ENCODE measurements at places on chromosomes 7 and 10. TPM values are rescaled to one million over a fixed set of nuclear protein-coding genes. Genes with fewer than 3 reads are reported as not detected.

DNA sequence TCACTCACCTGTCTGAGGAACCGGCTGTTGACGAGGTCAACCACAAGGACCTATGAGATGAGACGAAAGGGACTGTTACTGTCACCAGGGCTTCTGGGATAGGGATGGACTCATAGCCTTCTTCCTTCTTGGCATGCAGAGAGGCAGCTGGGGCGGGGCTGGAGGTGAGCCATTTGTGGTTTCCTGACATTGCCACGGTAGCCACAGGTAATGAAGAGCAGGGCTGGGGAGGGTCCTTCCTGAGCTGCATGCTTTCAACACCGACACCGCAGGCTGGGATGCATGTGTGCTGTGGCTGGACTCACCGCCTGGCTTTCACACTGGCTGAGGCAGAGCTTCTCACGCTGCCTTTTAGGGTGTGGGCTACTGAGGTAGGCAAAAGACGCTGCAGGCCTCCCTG lies 46.4 kb upstream of the MKRN1 start:
- no peak for DNase-seq

DNA sequence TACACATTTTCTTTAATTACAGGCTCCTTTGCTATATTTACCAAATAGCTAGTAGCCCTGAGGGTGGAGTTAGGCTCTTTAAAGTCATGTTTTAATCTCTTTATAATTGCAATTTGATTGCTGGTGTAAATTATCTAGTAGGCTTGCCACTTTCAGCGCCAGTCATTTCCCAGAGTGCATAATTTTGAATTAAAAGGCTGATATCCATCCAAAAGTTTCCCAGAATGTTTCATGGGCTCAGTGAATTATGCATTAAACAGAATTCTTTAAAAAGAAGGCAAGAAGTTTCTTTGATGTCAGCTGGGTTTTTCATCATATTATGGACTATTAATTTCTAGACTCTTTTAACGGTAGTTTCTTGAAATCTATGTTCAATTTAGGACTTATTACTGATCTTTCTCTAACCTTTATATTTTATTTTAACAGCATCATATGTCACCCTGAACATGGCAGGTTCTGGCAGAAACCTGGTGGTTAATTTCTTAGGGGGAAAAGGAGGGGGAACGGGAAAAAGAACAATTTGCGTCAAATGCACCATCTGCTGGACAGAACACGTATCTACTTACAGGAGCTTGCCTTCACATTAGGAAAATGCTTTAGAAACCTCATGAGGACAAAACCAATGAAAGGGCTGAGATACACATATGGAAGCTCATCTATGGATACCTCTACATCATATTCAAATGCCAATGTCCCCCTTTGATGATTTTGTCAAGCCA lies 171.1 kb downstream of the GRM3 start:
- DNase-seq = no peak

DNA sequence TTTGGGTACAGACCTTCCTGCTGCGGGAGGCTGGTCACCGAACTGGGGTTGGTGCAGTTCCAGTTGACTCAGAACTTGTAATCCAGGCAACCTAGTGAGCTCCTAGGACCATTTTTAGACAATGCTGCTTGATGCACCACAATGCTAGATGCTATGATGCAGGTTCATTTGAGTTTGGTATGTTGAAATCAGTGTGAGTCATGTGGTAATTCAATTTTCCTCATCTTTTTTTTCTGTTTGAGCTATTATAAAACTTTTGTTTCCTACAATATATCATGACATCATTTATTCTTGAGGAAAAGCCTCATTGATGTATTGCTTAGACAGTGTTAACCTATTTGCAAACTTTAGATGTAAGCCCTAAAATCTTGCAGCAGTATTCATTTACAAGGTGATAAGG lies 40.9 kb upstream of the MTPN start:
- no peak for DNase-seq

DNA sequence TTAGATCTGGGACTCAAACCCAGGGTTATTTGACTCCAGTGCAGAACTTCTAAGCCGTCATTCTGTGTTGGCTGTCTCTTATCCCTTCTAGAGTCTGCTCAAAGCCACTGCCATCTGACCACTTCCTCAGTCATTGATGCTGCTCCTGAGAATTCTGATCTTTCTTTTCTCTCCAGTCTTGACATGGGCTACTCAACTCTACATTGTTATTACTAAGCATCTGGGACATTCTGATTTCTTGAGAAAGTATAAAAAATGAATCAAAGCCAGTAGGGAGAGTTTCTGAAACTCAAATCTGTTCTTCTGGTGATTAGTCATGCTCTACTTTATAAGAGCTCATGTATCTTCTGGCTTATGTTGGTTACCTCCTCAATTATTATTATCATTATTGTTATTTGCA lies 48.7 kb downstream of the ANK3 start:
- no peak for DNase-seq

IGFBP3 gene
- 146 TPM for total RNA-seq

DNA sequence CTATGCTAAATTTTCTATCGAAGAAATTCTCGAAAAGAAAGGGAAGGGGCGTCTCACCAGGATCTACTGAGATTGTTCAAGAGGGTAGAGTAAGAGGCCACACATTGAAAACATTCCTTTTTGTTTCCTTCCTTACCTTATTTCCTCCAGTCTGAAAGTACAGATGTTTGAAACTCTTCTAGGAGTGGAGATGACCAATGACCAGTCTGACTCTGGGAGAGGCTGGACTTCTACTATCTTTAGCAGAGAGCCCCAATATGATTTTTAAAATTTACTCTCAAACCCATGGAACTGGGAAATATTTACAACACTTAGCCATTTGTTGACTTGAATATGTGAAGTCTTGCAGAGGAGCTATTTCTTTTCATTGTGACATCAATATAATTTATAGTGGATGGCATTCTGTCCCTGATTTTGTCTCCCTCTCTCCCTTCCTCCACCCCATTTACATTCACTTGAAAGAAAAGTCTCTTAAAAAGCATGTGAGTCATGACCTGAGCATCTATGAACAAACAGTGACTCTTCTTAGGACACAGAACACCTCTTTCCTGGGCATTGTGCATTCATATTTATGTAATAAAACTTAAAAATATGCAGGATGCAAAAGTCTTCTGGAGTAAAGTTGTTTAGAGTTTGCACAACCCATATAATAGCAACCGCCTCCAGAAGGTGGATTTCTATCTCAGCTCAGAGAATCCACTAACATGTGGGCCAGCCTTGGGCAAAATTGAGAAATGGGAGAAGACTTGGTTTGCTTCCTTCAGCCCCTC lies 31.2 kb upstream of the BMPER start:
- no peak for DNase-seq

GRCh38 chr10:43868952-43869351 lies 220.3 kb upstream of the ZNF32 start:
- DNase-seq = no peak

FAM24B gene
- total RNA-seq = 2.8 TPM

- no peak for DNase-seq
Observed at GRCh38 chr10:124532106-124532641, 70.6 kb downstream of the LHPP start.

SLC4A2 gene
- 85.2 TPM for total RNA-seq

GRCh38 chr10:116245156-116245555 lies 27.9 kb downstream of the GFRA1 start:
- no peak for DNase-seq

DNA sequence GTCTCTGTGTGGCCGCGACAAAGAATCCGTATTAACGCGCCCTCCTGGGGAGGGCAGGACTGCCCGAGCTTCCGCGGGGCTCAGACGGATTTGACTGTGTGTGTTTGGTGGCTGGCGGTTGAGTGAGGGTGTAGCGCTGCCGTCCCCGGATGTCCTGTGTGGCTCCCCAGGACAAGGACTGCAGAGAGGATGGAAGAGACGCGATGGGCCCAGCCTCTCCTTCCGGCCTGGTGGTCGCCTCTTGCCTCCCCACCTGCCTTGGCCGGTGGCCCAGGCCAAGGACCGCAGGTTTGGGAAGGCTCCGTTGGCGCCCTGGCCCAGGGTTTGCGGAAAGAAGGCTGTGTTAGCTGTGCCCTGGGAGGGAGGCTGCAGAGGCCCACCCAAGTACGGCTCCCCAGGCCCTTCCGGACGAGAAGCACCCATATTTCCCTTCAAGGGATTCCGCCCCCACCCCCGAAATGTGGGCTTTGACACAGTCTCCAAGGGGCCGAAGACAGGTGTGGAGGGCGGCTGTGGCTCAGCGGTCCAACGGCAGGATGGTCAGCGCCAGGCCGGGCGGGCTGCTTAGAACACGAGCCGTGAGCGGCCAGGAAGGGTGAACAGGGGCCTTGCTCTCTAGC lies 2.3 kb downstream of the UNCX start:
- DNase-seq = no peak

GRCh38 chr7:114109721-114110120 lies 190.9 kb upstream of the PPP1R3A start:
- no peak for DNase-seq

GRCh38 chr7:30469303-30469702 lies 9.3 kb downstream of the NOD1 start:
- peak; percentile 81 for DNase-seq

Data from spleen (tissue), 13 donors.